ENCODE measurements at places on chromosomes 13 and 19.

- DNase-seq = no peak
Observed at GRCh38 chr13:75432045-75432444, 49.9 kb downstream of the TBC1D4 start.

DNA sequence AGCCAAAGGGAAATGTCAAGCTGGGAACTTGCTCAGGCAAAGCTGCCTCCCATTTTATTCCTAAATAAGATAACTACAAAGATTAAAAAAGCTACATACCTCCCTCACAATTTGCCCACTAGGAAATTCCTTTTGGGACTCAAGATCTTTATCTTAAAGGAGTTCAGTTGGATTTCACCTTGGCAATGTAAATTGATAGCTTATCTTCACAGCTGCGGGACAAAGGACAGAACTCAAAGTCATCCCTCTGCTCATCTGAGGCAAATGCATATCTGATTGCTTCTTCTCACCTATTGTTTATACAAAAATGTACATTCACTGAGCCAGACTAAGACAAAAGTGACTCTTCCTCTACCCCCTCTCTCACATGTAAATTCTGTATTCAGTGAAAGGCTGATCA, 47.8 kb downstream of the FGF14 start:
- DNase-seq = no peak

DNA sequence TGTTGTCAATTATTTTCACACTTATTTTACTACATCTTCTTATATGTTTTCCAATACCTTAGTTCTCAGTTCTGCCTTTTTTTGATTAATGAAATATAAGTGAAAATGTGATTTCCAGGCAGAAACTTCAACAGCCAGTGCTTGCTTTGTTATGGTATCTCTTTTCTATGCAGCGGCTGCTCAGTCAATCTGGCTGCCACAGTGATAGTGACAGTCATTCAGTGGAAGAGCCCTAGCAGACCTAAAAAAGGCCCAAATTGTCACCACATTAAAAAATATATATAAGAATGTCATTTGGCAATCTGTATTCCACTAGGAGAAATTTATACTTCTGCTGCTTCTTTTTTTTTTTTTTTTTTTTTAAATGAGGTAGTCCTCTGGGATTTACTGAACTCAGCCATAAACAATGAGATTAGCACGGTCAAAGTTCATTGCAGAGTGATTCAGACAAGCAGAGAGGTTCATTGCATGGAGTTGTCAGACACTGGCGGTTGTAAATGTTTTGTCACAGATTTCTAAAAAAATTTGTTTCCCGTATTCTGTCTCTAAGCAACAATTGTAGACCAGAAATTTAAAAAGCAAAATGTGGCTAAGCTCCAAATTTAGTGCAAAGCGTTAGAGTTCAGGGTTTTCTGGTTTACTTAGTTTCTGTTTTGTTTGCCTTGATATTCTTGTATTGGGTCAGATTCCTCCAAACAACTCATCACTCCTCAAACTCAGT, 94.7 kb upstream of the PRR20A start:
- no peak for DNase-seq

- no peak for DNase-seq
Observed at GRCh38 chr13:64640002-64640401, 2590.1 kb downstream of the PCDH9 start.

DNA sequence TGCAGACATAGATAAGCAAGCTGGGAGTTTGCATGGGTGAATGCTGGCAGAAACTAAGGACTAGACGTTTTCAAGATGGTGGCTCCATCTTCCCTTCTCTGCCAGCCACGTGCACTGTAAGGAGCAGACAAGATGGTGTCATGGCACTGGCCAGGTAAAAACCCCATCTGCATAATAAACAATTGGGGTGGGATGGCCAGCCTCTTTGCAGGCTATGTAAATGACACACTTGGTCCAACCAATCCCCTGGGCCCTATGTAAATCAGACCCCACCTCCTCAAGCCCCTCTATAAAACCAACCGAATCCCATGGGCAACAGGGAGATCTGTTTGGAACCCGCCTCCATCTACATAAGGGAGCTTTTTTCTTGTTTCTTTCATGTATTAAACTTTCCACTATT, 2.4 kb upstream of the OR7A5 start:
- no peak for DNase-seq

DNA sequence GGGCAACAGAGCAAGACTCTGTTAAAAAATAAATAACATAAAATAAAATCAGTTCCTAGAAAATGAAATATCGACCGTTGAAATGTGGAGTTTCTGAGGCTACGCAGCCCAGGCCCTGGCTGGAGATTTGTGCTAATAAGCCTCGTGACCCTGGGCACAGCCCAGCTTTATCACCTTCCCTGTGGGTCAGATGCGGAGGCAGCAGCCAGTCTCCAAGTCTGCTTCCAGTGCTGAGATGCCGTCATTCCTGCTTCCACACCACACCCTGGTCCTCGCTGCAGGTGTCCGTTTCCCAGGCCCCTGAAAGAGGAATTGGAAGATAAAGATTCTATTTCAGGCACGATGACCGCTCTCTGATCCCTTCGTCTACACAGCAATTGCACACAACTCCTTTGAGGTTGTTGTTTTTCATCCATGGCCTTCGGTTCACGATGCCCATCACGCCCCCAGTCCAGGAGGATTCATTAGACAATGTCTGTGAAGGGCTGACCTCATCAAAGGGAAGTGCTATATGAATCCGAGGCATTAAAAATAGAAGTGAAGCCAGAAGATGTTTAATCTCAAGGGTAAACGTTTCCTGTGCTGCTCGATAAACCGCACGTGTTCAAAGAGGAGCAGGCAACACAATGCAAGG, 48.3 kb upstream of the ATP11A start:
- no peak for DNase-seq

GRCh38 chr19:7968796-7969554, 25.5 kb upstream of the TIMM44 start:
- DNase-seq = no peak

DNA sequence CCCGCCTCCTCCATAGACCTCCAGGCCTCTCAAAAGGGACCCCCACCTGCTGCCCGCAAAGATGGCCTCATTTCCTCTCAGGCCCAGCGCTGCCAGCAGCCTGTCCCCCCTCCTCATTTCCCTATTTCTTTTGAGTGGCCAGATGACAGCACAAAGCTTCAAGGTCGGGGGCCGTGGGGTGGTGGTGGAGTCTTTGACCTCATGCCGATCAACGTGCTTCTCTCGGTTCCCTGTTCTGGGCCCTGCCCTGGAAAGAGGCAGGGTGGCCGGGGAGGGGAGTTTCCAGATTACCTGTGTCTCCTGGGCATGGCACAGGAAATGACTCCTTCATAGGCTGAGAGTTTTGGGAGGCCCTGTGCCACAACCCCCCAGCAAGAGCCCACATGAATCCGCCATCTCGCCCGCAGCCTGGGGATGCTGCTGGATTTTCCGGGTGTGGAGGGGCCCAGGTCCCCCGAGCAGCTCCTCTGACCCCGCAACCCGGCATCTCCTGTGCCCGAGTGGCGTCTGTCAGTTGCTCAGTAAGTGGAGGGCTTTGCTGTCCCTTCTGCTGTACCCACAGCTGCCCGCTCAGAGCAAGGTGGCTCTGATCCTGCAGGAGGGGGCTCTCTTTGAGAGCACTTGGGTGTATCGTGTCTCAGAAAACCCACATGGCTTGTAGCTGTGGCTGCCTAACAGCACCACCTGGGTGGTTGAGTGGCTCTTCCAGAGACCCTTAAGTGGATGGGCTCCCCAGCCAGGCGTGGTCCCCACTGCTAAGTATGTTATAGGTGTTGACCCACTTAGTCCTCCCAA, 139.4 kb downstream of the SIPA1L3 start:
- DNase-seq = peak; percentile 9

DNA sequence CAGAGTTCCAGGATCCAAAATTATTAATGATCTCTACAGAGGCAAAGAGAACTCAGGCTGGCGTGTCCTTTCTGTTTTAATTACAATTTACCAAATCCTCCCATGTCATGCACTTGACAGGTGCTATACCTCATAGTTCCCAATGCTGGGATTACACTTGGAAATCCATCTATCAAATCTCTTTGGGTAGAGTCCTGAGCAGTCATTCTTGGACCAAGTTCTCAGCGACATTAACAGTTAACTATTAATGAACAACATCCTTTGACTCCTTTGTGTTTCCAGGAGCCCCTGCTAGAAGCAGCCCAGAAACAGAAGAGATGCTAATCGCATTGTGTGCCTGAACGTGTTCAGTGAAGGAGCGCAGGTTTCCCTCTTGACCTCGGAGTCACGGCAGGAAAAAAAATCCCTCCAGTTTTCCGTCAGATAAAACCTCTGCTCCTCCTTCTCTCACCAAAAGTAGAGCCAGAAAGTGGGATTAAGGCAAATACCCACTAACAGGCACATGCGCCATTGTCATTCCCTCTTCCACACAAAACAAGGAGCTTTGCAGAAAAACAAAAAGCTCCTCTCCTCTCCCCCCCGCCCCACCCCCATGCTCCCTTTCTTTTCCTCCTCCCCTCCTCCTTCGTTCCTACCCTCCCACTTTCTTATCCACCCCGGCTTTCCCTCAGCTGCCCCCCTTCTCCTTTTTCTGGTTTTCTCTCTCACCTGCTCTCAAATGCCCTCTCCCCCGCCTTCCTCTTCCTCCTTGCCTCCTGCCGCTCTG, 224.7 kb downstream of the ZIC5 start:
- DNase-seq = no peak

- peak; percentile 58 for DNase-seq
Observed at GRCh38 chr19:661427-662196, 1.4 kb downstream of the RNF126 start.

DNA sequence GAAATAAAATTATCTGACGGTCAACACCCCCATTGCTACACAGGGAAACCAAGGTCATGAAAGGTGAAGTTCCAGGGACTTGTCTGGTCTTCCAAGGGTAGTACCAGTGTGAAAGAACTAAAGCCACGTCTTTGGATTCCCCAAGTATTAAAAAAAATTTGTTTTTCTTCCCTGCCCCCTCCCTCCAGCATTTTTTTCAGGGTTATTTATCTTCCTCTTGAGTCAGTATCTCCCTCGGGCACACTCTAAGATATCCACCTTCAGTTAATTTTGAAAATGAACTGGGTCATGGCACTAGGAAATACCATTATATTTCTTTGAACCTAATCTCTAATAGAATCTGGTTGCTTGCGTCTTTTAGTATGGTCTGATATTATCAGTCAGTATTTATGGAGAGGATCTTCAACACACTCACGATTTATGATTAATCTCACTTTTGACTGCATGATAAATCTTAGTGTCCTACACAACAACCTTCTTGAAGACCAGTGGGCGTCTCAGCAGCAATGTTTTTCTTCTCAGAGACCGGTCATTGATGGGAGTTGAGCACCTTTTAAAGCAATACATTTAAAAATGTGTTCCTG, 9.1 kb downstream of the ATP8A2 start:
- no peak for DNase-seq

DNA sequence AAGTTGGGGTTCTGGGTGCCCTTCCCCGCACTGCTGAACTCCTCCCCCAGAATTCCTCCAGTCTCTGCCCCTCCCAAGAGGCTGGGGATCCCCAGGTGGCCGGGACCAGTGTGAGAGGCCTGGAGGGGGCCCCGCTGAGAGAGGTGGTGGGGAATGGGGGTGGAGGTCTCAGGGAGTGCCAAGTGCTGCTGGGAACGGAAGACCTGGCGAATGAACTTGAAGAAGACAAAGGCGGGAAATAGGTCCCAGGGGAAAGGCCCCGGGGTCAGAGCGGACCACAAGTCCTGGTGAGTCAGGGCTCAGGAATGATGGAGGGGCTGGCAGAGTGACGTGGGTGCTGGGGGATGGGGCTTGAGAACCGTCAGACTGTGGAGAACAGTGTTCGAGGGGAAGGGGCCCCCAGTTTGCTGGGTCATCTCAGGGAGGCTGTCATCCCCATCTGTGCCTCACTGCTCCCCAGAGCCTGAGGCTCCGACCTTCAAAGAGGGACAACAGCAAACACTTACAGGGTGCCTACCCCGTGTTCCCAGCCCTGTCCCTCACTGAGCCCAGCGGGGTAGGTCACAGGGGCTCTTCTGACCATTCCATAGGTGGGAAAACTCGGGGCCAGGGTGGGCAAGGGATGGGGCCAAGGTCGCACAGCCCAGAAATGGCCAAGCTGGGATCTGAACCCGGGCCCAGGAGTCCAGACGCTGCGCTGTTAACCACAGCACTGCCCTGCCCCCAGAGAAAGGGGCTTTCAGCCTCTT, 16.0 kb upstream of the SEMA6B start:
- DNase-seq = no peak

- DNase-seq = no peak
Observed at GRCh38 chr19:52366414-52366824, 3.3 kb upstream of the ZNF880 start.

GRCh38 chr13:99526549-99526948, 25.3 kb downstream of the TM9SF2 start:
- no peak for DNase-seq

GRCh38 chr13:113489549-113490495, 689 bp downstream of the DCUN1D2 start:
- peak; percentile 48 for DNase-seq

DNA sequence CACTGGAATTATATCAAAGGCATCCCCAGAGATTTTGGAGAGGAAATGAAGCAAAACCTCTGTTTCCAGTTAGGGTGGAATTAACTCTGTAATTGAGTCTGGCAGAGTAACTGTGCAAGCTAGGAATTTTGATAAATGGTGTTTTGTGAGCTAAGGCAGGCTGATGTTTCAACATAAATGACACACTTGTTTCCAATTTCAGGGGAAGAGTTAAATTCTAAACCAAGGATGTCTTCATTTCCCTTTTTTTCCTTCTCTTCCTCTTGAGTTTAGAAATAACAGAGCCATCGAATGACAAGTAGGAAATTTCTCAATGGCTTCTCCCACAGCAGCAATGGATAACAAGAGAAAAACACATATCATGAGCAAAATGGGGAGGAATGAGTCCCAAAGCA, 131.2 kb downstream of the IRS2 start:
- DNase-seq = no peak

DNA sequence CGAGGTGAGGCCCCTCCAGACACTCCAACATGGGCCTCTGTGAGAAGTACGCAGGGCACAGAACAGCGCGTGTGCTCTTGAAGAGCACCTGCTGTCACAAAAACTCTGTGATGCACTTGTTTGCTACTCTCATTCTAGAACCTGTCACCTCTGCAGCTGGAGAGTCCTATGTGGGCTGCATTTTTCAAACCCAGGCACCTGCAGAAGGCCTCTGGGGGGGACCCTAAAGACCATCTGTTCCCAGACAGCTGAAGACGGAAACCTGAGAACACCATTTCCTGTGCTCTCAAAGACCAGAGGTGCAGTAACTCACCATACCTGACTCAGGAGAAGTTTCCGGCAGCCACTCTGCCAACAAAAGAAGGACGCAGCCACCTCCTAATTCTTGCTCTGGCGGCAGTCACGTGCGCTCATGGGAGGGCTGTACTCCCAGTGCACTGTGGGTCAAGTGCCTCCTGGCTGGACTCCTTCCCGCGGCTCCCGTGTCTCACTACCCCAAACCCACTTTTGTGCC, 28.1 kb downstream of the RANBP3 start:
- peak; percentile 22 for DNase-seq

Measured in stimulated activated CD4-positive, alpha-beta T cell treated with anti-CD3 and anti-CD28 coated beads, Interleukin-4, amount 100 ng/mL, for 1 hour (primary cell).